A172 (cell line): ENCODE measurements at places on chromosomes 16 and 17. TPM values are rescaled to one million over a fixed set of nuclear protein-coding genes. Genes with fewer than 3 reads are reported as not detected.

PPM1E gene
- 0.21 and 0.22 TPM in 2 replicates for total RNA-seq

NPIPA7 gene
- total RNA-seq, result 7.0 and 7.3 TPM in 2 replicates

TEX19 gene
- total RNA-seq, result 0.22 TPM in 1 of 2 replicates, not detected in the other

SLFN13 gene
- total RNA-seq, result 0.52 and 0.84 TPM in 2 replicates

CETP gene
- total RNA-seq, result not detected in 2 replicates

KRTAP2-2 gene
- total RNA-seq, result not detected in 2 replicates

DNAH2 gene
- 0.17 TPM in 2 replicates for total RNA-seq

ACSM2B gene
- total RNA-seq, result not detected in 2 replicates
